ENCODE measurements at places on chromosomes 2 and 18. TPM values are rescaled to one million over a fixed set of nuclear protein-coding genes. Genes with fewer than 3 reads are reported as not detected.

Gene ST8SIA5
- polyA plus RNA-seq, result 1.0 TPM

DNA sequence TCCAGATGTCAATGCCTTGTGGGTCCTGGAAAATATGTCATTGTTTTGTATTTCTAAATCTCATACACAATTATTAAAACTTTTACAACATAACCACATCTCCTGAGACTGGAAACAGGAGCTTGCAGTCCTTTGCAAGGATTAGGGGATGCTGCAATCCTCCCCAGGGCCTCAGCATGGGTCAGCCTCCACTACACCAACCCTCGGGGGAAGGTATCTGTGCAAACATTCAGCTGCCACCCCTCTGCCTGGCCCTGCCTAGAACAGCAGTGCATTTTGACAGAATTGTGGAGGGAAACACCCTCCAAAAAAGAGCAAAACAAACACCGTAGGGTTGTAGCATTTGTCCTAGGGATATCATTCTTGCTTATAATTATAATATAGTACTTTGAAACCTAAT lies 4.2 kb upstream of the UPP2 start:
- DNase-seq, result no peak

Gene GPR17
- 0.85 TPM for polyA plus RNA-seq

GRCh38 chr2:9813312-9814128 lies 29.8 kb upstream of the TAF1B start:
- DNase-seq, result no peak

Gene RBBP8
- polyA plus RNA-seq, result 59.1 TPM

Measured in left kidney (tissue), 8 donors.